ENCODE measurements at places on chromosomes 1 and 21.

- DNase-seq = no peak
These were observed 25.5 kb downstream of the CD58 start for GRCh38 chr1:116545359-116545705.

DNA sequence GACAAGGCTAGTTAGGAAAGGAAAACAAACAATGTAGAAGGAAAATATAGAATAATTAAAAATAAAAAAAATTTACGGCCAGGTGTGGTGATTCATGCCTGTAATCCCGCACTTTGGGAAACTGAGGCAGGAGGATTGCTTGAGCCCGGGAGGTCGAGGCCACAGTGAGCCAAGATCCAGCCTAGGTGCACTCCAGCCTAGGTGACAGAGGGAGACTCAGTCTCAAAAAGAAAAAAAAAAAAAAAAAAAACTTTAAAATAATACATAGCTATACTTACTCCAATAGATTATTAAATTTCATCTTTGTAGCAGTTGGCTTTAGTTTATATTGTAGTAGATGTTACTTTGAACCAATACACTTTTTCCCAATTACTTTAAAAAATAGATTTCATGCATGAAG lies 32.0 kb downstream of the LIN9 start:
- DNase-seq = no peak

GRCh38 chr1:235075048-235075776 lies 53.4 kb downstream of the TOMM20 start:
- no peak for DNase-seq

DNA sequence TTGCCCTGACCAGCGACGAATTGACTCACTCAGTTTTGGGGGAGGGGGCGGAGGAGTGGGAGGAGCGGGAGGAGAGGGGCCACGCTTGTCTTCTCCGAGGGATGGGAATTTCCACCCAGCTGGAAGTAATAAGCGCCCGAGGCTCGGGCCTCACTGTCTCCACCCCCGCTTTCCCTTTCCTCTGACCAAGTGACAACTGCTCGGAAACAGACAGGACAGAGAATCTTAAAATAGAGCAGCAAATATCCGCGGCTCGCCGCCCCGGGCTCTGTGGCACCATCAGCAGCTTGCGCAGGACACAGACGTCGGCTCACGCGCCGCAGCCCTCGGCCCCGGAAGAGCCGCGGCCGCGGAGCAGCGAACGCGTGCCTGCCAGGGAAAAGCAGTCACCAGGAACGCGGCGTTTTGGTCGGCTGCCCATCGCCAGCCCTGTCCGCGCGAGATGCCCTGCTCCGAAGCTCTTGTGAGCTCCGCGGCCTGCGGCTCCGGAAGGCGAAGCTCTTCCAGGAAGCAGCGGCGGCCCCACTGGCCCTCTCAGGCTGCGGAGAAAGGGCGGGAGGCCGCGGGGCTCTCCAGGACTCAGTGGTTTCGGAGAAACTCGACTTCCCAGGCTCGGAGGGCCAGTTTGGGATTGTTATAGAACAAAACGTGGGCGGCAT lies 10.7 kb upstream of the RGS16 start:
- no peak for DNase-seq

DNA sequence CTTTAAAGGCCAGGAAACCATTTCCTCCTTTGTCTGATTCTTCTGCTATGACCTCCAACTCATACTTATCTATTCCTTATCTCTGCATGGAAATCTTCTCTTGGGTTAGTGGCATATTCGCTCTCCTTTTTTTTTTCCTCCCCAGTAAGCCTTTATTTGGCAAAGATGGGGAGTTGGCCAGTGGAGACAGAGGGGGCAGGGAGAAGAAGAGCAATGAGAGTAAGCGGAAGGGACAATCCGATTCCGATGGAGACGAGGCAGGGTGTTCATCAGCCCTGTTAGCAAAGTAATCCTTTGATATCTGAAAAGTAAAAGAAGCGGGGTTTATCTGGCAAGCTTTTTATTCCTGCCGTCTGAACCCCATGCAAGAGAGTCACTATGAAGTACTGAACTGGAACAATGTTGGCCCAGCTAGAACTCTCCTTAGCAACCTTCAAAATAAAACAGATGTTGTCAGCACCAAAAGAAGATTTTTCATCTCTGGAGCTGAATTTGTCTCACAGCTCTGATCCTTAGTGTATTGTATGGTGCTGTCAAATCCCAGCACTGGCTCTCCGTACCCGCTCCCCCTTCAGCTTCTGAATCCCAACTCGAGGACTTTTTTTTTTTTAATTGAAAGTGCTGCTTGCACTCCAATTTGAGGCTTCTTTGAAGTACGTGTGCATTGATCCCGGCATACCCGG lies 40.9 kb downstream of the PTGFRN start:
- DNase-seq = no peak

- DNase-seq = no peak
These were observed 15.5 kb downstream of the MEAF6 start for GRCh38 chr1:37498872-37499617.

- no peak for DNase-seq
These were observed 87.1 kb upstream of the BCL10 start for GRCh38 chr1:85363521-85363920.

DNA sequence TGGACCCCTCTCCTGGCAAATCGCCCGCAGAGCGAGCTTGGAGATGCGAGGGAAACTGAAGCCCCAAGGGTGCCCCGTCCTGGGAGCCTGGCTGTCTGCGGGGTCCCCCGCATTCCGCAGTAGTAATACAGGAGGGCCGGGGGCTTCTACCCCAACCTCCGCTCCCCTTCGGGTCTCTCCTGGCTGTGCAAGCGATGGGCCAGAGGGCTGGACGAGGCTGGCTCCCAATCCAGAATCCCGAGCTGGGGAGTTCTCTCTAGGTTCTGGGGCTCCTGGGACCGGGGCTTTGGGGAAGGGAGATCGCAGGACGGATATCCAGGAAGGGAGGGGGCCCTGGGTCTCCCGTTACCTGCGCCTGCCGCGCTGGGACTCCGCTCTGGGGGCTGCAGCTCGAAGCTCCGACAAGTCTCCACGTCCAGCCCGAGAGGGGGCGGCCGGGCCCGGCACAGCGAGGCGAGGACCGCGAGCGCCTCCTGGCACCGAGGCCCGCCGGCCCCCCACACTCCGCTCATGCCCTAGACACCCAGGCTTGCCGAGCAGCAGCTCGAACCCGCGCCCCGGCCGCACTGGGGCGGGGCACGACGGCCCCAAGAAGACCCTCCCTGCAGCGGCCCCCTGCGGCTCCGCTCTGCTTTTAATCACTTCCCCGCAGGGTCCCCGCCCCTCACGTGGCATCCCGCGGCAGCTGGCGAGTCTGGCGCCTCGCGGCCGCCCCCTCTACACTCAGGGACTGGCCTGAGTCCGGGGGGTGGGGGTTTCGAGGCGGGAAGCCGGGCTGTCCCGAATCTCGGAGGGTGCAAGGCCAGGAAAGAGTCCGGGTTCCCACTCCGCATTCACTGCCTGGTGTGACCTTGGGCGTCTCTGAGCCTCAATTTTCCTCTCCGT lies at the start of gene SYT6:
SYT6 (minus strand) TSS at position 609 of the 885 bp plus-strand sequence; CDS start at position 512, 97 bp downstream.
- DNase-seq = no peak

GRCh38 chr21:41141031-41141457 lies 26.9 kb upstream of the BACE2 start:
- DNase-seq = no peak

- DNase-seq = no peak
These were observed 31.9 kb upstream of the COL6A2 start for GRCh38 chr21:46065914-46066551.

Measured in cortex of kidney (tissue), 1 donor.